Mesothelial cell of epicardium (in vitro differentiated cells): ENCODE measurements at places on chromosomes 4 and X. TPM values are rescaled to one million over a fixed set of nuclear protein-coding genes. Genes with fewer than 3 reads are reported as not detected.

Gene TCEAL6
- total RNA-seq, result not detected in 3 replicates

DNA sequence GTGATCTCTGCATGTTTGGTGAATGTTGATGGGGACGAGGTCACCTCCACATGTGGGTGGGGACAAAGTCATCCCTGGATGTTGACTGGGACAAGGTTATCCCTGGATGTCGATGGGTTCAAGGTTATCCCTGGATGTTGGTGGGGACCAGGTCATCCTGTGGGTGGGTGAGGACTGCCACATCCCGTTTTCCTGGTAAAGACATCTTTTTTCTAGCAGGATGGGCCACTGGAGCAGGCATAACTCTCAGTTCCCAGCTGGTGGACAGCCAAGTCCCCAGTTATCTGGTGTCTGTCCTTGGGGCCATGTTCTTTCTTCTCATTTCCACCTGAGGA lies 28.3 kb upstream of the PLCXD1 start:
- peak; percentile 21 for DNase-seq

DNA sequence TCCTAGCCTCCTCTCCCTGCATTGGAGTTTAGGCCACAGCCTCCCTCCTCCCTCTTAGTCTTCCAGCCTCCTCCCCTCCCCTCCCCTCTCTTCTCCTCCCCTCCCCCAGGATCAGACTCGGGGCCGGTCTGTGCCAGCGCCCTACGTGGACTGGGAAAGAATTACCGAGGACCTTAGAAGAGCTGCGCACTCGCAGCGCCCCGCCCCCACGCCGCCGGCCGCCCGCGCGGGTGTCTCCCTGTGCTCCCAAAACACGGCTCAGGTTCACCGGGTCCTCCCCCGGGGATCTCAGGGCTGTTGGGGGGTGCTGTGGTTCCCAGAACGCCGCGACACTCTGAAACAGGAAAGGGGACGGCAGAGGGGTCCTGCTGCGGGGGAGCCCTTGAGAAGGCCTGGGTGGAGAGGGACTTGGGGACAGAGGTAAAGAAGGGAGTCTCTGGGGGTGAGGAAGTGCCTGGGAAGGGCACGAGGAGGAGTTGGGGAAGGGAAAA lies 122.3 kb upstream of the TBL1X start:
- DNase-seq, result peak; percentile 73

Gene RS1
- not detected in 3 replicates for total RNA-seq

DNA sequence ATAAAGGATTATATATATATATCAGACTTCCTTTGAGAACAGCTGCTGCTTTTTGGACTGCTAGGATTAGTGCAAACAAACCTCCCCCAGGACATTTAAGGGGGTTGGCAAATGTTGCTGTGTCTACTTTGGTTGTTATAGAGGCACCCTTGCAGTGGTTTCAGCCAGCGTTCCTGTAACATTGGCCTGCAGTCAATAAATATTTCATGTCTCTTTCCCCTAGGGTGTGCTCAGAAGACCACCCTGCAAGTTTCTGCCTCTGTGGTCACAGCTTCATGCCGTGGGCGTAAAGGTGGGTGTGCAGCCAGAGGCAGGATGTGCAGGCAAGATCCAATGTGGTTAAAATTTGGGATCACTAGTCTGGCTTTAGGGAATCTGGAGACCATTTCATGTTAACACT lies 28.9 kb downstream of the FGF5 start:
- DNase-seq, result no peak

- DNase-seq, result no peak
Measured at GRCh38 chr4:120861852-120862251, 60.7 kb downstream of the PRDM5 start.

- DNase-seq, result no peak
Measured at GRCh38 chrX:361231-362145, 25.2 kb downstream of the PPP2R3B start.

Gene MAGEE1
- 7.0 to 7.9 TPM (median 7.8 TPM) in 3 replicates for total RNA-seq

- no peak for DNase-seq
Measured at GRCh38 chrX:139200346-139200745, 330.2 kb upstream of the F9 start.

Gene WDR17
- 2.4 to 2.7 TPM (median 2.7 TPM) in 3 replicates for total RNA-seq

DNA sequence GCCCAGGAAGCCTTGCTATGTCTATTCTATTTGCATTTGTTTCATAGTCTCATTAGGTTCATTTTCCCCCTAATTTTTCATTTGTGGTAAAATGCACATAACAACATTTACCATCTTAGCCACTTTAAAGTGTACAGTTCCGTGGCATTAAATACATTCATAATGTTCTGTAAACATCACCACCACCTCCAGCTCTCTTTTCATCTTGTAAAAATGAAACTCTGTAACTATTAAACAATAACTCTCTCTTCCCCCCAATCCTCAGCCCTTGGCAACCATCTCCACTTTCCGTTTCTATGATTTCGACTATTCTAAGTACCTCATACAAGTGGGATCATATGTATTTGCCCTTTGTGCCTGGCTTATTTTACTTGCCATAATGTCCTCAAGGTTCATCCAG lies 19.9 kb downstream of the ARHGEF38 start:
- no peak for DNase-seq
